ENCODE measurements at places on chromosomes 12 and 14.

DNA sequence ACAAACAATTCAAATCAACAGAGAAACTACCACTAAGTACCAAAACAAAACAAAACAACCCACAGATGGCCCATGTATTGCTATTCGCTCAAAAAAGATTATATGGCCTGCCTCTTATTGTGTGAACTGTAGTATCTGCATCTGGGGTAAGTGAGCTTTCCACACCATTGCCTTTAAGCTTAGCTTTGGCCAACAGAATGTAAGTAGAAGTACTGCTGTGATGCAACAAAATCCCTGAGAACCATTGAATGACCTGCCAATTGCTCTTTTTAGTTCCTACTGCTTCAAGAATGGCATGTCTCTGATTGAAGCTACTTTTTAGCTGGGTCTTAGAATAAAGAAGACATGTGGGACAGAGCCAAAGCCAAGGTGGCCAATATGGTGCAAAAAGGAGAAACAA lies 32.5 kb downstream of the PPFIA2 start:
- no peak for DNase-seq

DNA sequence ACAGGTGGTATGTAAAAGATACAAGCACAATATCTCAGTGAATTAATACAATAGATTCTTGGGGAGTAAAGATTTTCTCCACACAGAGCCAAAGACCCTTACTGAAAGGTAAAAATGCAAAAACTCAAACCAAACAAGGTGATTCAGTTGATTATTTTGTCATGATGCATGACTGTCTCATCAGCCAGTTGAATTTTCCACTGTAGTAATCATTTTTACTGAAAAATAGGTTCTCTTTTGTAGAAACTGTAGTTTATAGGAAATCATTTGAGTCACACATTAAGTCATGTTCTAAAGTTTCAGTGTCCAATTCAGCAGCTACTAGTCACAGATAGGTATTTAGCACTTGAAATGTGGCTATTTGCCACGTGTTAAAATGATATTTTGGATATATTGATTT lies 53.6 kb downstream of the PPFIA2 start:
- DNase-seq = no peak

- DNase-seq = peak; percentile 14
Observed at GRCh38 chr14:75967866-75968265, 13.9 kb downstream of the TGFB3 start.

DNA sequence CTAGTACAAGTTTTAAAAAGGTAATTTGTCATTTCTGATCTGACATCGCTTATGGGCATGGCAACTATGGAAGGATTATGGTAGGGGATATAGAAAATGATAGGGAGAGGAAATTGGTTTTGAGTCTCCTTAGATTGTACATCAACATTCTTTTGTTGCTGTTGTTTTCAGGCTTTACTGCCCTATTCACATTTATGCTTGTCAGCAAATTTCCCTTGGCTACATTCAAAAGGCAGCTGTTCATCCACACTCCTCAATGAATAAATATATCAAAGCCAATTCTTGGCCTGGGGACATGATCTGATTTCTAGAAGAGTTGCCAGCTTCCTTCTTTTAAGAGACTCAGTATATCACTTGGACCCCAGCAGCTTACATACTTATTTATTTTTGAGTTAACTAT lies 283.4 kb downstream of the CEP128 start:
- peak; percentile 39 for DNase-seq

DNA sequence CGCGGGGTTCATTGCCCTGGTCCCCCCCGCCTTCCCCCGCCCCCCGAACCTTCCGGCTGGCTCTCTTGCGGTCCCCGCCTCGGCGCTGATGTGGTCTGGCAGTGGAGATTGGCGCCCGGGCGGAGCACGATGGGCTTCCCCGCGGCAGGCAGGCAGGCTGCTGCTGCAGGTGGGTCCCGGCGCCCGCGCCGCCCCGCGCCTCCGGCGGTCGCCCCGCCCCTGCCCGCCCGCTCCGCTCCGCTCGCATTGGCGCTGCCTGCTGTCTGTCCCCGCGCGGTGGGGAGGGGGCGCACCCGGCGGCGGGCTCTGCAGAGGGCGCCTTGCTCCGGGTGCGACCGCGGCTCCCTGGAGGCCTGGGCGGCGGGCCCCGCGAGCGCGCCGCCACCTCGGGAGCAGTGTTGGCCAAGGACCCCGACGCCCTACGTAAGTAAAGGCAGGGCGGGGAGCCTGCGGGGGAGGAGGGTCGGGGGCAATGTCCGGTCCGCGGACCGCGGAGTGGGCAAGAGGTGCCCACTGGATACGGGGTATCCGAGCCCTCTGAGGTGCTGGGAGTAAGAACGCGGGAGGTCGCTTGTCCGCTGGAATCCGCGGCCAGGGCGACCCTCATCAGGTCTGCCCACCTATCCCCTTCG lies at the start of gene AKAP5:
AKAP5 (plus strand) TSS at position 309 of the 632 bp plus-strand sequence. CDS start 2,896 bp downstream, outside the sequence.
- peak; percentile 39 for DNase-seq

DNA sequence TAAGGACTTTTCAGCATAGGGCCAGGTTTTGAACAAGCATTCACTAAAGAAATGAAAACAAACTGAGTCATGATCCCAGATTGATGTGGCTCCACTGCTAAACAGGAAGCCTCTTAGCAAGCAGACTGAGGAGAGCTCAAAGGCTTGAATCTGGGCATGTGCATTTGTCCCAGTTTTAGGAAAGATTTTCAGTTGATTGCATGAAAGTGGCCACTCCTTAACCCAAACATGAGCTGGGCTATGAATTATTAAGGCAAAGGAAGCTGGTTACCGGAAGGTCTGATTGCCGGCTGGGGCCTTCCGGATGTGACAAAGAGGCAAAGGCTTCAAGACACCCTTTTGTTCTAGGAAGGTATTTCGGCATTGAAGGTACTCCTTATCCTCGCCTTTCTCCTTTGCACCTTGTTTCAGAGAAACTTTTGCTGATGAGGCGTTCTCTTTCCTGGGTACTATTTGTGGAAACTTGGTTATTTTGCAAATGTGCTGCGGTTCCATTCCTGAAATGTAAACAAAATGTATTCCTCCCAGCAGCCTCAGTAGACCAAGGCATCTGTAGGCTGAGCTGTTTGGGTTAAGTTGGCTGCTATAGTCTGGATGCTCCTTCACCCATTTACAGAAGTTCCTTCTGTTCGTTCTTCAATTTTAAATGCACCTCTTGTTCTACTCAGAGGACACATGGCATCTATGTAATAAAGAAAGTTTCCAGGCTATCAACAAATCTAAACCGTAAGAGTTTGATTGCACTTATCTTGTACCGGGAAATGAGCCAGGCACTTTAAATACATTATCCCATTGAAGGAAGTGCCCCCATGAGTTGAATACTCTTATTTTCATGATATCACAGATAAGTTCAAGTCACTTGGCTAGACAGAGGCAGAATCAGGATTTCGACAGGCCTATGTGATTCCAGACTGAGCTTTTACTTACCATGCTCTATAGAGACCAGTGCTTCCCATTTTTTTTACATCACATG lies 115.6 kb upstream of the METAP2 start:
- DNase-seq = no peak

DNA sequence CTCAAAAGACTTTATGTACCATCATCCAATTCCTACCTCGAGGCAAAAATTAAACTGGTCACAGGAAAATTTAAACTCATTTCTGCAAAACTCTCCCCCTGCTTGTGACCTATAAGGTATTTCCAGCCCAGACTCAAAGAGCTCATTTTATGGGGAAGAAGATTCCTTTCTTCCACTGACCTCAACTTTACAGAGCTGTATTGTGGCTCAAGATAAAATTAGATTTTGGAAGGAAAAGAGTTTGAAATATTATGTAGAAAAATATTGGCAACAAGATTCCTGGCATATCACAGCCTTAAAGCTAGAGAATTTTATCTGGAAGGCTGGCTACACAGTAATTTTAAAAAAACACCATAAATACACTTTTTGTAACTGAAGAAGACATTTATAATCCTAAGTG lies 91.7 kb downstream of the STXBP6 start:
- DNase-seq = no peak

GRCh38 chr14:94312481-94313246 lies 10.5 kb downstream of the SERPINA6 start:
- no peak for DNase-seq

DNA sequence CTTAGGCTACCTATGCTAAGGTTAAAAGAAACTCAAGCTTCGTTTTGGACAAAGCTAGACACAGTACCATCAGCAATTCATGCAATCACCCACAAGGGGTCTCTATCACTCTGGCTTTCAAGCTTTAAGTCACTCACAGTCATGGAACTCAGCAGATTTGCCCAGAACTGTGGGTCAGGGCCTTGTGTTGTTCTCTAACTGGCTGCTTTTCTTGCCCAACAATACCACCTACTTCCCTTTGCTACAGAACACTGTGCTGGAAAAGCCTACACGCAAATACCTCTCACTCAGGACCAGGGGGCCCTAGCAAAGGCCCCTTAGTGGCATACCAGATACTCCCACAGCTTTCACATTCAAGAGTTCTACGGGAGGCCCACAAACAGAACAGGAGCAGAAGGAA lies 9.1 kb downstream of the NEMP1 start:
- peak; percentile 83 for DNase-seq

GRCh38 chr14:38930898-38931297 lies 172.1 kb downstream of the SEC23A start:
- no peak for DNase-seq

DNA sequence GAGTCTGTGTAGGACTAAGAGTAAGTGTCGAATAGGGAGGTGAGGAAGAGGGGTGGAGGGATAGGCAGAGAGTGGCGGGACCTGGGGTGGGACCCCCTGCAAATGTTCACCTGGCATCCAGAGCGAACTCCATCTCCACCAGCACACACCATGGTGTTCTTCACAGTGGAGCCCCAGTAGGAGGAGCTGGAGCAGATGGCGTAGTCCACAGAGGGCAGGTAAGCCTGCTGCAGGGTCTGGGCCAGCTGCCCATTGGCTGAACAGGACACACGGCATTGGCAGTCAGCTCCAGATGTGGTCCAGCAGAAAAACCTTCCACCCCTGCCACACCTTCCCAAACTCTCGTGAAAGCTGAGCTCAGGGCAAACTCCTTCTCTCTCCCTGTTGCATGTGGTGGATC lies 6.7 kb downstream of the CELA1 start:
- DNase-seq = no peak

DNA sequence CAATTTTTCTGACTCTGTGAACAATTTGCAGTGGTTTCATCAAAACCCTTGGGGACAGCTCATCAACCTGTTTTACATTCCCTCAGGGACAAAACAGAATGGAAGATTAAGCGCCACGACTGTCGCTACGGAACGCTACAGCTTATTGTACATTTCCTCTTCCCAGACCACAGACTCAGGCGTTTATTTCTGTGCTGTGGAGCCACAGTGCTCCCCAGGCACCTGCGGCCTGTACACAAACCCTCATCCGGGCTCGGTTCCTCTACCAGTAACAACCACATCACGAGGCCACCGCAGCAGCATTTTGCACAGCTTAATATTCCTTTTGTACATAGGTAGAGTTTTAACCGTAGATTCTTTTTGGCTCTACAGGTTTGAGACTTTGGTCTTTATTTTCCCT lies 397.4 kb upstream of the OR4E1 start:
- DNase-seq = no peak

DNA sequence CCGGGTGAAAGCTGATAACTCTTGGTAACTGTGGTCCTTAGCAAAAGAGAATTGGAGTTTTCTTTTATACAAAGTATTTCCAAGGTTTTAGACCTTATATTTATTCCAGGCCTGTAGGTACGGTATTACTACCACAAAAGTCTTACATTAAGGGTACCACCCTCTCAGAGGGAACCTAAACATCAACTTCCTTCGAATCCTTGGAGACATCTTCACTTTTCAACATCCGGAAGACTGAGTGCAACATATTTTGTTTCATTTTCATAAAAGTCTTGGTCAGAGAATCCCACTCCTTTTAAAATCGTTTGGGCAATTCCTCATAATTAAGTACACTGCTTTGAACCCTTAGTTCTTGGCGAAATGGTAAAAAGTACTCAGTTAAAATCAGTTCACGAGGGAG lies 1.2 kb downstream of the CNOT2 start:
- no peak for DNase-seq

GRCh38 chr14:49853572-49854375 lies 1.2 kb upstream of the NEMF start:
- peak; percentile 76 for DNase-seq

All from myocyte (in vitro differentiated cells).